ENCODE measurements at places on chromosomes 6 and 20.
A peak's percentile ranks its signal among the peaks of the same experiment; 100 is the strongest.

GRCh38 chr6:138499303-138500018, at the start of gene NHSL1:
TSS of gene NHSL1 (minus strand) at chr6:138499494. CDS start at chr6:138499290, 204 bp downstream.
- DNase-seq: no peak

DNA sequence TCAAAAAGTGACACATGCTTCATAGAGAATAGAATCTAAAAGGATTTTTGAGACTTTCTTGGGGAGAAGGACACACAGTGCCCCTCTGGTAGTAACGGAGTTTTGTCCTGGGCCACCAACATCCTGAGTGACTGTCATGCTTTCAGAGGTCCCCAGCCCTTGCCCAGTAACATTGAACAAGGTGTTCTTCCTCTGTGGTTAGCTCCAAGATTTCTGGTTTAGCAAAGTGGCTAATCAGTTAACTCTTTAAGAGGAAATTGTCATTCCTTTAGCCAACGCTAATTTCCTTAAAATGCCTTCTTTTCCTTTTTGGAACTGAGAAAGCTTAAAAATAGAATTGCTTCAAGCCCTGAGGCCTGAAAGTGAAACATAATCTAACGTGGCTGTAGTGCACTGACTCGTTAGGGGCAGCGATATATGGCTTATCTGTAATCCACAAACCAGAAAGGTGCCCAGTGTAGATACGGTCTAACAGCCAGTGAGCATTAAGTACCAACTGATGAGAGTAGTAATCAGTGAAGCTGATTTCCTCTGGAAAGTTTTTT, 7.8 kb downstream of the E2F3 start:
- no peak for DNase-seq

DNA sequence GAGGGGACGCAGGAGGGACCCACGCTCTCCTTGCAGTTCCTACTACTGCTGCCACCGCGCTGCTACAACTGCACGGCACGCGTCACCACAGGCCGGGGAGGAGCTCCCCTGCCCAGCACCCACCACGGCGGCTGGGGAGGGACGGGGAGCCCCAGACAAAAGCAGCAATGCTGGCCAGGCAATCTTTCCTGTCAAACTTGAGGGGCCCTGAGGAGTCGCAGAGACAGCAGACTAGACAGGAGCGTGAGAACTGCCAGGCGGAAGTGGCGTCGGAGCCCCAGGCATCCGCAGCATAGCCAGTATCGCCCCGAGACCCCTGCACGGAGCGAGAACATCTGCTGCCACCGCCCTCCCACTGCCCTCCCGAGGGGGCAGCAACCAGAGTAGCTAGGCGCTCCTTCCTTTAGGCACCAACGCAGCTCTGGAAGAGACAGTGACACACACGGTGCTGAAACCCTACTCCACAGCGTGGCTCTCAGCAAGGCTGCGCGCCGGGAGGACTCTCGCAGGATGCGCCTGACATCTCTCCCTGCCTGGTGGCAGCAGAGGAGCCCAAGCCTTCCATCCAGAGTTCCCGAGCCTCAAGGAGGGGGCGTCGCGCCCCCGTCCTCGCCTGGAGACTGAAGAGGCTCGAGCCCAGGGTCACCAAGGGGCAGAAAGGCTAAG, 2.2 kb downstream of the TAF4 start:
- DNase-seq: no peak

- no peak for DNase-seq
Observed at GRCh38 chr20:4516876-4517275, 204.8 kb upstream of the PRND start.

DNA sequence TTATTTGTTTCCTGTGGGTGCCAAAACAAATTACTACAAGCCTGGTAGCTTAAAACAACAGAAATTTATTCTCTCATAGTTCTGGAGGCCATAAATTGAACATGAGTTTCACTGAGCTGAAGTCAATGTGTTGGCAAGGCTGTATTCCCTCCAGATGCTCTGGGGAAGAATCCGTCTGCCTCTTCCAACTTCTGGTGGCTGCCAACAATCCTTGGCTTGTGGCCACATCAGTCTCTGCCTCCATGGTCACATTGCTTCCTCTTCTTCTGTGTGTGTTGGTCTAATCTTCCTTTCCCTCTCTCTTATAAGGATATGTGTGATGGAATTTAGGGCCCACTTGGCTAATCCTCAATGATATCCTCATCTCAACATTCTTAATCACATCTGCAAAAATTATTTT, 92.8 kb upstream of the EPB41L1 start:
- DNase-seq: no peak

- no peak for DNase-seq
Observed at GRCh38 chr6:393391-394221, 2.1 kb downstream of the IRF4 start.

GRCh38 chr20:58714340-58714922, 21.8 kb downstream of the NPEPL1 start:
- no peak for DNase-seq

GRCh38 chr20:9279918-9280401, 211.1 kb downstream of the PLCB4 start:
- DNase-seq: no peak

DNA sequence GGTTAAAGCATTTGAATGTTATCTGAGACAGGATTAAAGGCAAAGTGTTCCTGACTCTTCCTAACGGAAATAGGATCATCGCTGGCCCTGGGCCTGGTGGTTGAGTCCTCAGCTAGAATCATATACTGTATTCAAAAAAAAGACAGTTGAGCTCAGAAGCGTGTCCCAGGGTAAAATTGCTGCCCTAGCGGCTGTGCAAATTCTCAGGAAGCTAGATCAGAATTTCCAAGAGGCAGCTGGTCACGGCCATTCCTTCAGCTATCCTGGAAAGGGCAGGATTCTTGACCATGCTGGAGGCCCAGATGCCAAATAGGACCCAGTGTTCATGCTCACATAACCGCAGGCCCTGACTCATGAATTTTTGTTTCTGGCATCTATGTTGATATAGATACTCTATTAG, 67.4 kb downstream of the STMND1 start:
- DNase-seq: no peak

- no peak for DNase-seq
Observed at GRCh38 chr20:61940976-61941720, 124.5 kb downstream of the TAF4 start.

DNA sequence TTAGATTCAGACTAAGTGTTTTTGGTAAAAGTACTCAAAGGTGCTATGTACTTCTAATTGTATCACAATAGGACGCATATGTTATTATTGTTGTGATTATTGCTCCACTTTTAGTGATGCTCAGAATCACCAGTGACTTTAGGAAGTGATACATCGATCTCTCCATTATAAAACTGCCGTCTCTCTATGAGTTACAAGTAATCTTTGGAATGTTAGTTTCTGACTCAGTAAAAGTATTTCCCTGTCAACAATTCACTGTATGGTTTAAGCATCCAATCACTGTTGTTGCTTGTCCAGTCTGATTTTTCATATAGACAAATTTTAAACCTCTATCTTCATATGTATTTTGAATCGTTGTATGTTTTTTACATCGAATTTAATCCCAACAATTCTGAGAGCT, 9.4 kb downstream of the DCBLD1 start:
- no peak for DNase-seq

GRCh38 chr20:44279228-44279627, 31.8 kb downstream of the FITM2 start:
- DNase-seq: no peak

GRCh38 chr20:47466704-47467459, 34.8 kb upstream of the NCOA3 start:
- DNase-seq: no peak

DNA sequence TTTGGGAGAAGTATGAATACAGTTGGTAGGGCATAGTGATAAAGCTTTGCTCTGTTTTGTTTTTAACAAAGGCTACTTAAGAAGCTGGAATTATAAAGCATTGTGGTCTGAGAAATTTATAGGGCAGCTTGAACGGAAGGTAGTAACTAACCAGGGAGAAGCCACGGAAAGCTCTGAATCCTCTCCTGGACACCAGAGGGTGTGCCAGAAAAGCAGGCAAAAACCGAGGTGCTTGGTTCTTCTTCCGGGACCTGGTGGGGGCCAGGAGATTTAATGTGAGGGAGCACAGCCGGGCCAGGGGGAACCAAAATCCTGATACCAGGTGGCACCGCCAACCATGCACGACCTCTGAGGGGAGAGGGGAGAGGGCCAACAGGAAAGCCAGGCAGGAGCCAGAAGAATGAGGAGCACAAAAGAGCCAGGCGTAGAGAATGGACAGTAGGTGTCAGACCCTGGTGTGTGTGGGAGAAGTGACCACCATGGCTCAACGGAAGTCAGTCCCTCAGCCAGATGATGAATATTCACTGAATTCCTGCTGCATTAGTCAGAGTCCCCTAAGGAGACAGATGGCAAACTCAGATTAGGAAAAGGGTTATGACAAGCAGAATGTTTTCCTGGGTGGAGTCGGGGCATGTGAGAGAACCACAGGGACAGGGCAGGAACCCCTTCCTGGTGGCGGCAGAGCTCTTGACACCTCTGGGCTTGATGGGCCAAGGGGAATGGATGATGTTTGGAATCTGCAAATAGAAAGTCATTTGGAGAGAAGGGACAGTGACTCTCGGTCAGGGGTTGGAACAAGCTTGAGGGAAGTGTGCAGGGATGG, 262.3 kb downstream of the ZNF217 start:
- no peak for DNase-seq

DNA sequence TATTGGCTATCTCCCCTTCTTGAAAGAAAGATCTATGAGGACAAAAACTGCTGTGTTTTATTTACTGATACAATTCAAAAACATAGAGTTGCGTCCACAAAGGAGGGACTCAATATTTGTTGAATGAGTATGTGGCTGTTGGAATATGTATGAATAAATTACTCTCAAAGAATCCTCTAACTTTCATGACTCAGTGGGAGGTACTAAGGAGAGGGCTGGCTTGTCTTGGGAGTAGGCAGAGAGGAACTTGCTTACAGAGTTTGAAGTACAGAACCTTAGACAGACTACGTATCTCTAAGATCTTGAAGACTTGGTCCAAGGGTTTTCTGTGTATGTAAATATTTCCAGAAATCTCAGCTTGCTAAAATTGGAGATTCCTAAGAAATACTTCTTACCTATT, 504.0 kb upstream of the PTCHD4 start:
- no peak for DNase-seq

DNA sequence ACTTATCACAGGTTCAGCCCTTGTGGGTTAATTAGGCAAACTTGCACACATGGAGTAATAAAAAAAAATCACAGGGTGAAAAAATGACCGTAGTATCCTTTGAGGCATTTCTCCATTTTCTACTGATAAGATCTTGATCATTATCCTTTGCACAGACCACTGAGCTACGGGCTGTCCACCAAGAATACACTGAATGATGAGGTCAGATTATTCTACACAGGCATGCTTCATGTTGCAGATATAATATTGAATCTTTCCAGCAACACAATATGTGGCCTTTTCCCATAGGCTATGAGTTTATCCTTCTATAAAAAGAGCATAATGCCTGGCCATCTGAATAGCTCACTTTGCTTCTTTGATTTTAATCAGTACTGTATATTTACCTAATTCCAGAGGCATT, 168.9 kb downstream of the FRK start:
- DNase-seq: no peak

DNA sequence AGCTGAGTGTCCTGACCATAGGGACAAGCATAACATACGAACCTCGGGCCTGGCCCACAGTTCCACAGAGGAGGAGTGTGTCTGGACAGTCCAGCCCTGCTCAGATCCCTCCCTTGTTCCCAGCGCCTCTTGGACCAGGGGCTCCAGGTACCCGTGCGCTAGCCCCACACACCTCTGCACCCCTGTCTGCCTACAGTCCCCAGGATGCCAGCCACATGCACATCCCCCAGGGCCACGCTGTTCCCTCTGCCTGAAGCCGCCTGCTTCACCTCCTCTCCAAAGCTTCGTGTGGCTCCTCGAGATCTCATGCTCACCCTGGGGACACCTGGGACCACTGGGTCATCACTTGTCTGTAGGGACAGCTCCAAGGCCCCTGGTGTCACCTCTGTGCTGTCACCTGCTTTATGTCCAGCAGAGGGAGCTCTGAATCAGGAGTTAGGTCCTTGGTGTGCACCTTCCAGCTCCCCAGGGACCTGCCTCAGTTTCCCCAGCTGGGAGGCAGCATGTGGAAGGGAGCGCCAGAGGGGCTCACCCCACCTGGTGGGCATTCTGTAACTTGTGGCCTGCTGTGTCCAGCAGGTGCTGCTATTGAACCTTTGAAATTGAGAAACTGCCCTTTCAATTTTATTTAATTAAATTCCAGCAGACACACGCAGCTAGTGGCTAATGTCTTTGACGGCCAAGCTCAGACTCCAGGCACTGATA, 7.3 kb upstream of the YTHDF1 start:
- DNase-seq: peak; percentile 43

DNA sequence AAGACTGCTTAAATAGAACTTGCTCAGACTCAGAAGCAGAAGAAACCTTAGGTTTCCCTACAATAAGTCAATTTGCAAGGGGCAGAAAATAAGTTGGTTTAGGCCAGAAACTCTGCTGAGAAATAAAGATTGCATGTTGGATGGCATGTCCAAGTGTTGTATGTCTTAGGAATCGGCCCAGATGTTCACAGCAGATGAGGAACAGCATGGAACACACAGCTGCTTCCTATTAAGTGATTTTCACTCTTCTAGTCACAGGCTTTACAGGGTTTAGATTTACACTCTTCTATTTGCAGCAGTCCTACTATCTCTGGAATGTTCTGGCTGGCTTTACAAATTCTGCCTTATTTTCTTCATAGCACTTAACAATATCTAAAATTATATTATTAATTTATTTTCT, 3.2 kb downstream of the ZKSCAN4 start:
- no peak for DNase-seq

- no peak for DNase-seq
Observed at GRCh38 chr6:40347571-40348011, 239.6 kb downstream of the LRFN2 start.

DNA sequence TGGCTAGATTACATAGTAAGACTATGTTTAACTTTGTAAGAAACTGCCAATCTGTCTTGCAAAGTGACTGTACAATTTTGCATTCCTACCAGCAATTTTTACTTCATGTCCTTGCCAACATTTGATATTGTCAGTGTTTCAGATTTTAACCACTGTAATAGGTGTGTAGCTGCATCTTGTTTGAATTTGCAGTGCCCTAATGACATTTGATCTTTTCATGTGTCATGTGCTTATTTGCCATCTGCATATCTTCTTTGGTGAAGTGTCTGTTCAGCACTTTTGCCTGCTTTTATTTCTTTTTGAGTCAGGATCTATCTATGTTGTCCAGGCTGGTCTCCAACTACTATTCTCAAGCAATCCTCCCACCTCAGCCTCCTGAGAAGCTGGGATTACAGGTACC, 2.4 kb upstream of the PRPH2 start:
- DNase-seq: no peak

GRCh38 chr6:53615633-53616449, 49.7 kb downstream of the KLHL31 start:
- no peak for DNase-seq

DNA sequence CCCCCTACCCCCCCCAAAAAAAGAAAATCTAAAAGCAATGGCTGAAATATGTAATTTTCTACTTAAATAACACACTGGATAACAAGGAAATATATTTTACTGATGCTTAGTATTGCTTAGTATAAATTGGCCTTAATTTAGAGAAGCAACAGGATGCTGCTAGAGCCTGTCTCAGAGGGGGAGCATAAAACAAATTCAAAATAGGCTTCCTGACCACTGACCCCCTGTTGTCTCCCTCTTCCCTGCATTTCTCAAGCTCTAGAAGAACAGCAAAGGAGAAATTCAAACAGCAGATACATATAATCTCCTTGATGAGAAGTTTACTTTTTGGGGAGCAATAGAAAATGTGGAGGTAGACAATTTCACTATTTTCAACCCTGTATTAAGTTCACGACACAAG, 631.1 kb upstream of the GJE1 start:
- DNase-seq: no peak

GRCh38 chr20:45059022-45059728, 41.8 kb downstream of the KCNS1 start:
- no peak for DNase-seq

GRCh38 chr20:60715172-60715571, 536.9 kb upstream of the CDH4 start:
- no peak for DNase-seq

GRCh38 chr6:9878535-9878934, 536.3 kb downstream of the TFAP2A start:
- DNase-seq: no peak

Measured in CD4-positive, alpha-beta memory T cell (primary cell).